ENCODE measurements at places on chromosomes 7 and 10. TPM values are rescaled to one million over a fixed set of nuclear protein-coding genes. Genes with fewer than 3 reads are reported as not detected.

Gene AGR2
- not detected for total RNA-seq

Gene MYOZ1
- not detected for total RNA-seq

Gene SEMA3C
- total RNA-seq: 0.18 TPM

Gene ST8SIA6
- total RNA-seq: 0.51 TPM

Gene ZNF804B
- not detected for total RNA-seq

Gene CFAP70
- total RNA-seq: 0.27 TPM

Gene CYP2W1
- total RNA-seq: not detected

Gene POM121
- total RNA-seq: 46.8 TPM

Gene CLDN3
- total RNA-seq: 0.95 TPM

Gene PON1
- total RNA-seq: not detected

Gene LIPK
- not detected for total RNA-seq

DNA sequence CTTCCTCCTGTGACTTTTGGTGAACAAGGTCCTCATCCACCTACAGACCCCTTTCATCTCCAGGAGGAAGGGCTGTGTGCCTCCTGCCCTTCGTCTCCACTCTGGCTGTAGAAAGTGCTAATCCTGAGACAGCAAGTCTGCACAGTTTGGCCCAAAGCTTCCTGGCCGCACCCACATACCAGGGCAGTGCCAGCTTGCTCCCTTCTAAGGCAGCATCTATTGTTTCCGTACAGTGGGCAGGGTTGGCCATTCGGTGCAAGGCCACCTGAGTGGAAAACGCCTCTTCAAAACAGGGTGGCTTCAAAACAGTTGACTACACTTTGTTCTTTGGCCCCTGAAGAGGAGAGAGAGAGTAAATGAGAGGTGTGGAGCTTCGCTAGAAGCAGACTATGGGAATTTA, 134.1 kb upstream of the KLF14 start:
- no peaks in the 10 kb centered on the region for H3K4me1 ChIP-seq
- H3K27ac ChIP-seq: no peak overlapping the region
- H3K4me3 ChIP-seq: no peak overlapping the region
- no peak for DNase-seq

DNA sequence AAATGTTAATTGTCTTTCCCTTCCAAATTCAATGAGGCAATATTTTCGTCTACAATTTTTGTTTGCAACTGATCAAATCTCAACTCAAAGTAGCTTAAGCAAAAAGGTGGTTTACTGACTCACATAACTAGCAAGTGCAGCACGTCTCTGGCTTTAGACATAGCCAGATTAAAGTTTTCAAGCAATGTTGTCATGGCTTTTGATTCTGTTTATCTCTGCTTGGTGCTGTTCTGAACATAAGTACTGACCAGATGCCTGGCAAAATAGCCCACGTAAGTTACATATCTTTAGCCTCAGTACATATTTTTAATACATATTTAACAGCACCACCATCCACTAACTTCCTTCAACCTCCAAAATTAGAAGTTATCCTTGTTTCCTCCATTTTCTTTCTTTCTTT, 877.9 kb downstream of the KCNMA1 start:
- no peak overlapping the region for H3K4me3 ChIP-seq
- no peak for DNase-seq
- H3K27ac ChIP-seq: no peak overlapping the region
- H3K27me3 ChIP-seq: no peaks in the 10 kb centered on the region
- H3K36me3 ChIP-seq: no peaks in the 10 kb centered on the region

DNA sequence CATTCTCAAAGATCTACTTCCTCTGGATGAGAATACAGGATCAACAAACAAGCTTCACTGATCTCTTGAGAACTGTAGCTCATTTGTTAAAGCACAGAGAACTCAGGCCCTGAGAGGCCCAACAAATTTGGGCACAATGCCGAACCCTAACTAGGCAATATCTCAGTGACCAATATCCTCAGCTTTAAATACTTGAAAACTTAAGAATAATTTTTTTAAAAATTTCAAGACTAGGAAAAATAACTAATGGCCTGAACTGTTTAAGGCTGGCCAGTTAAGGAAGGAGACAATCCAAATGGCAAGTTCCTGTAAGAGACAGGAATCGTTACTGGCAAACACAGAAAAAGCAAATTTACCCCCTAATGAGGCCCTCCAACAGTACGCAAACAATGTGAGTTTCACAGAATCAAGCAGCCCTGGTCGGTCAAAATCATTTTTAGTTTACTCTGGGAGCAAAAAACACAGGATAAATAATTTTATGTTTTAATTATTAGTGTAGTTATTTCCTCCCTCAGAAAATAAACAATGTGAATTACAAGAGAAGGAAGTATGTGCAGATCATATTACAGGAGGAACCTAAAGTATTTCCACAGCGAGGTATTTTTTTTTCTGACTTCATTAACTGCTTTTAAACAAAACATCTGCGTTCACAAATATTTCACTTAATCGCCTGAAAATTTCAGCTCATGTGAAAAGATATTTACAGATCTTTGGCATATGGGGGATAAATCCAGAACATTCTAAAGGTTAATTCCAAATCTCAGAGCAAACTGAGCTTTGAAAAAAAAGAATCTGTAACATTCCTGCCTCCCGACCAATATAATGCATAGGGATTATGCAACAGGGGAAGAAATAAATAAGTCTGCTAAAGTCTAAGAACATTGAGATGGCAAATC, 39.5 kb downstream of the NT5C2 start:
- peak overlapping the region; percentile 2 for H3K4me3 ChIP-seq
- H3K27me3 ChIP-seq: no peaks in the 10 kb centered on the region
- DNase-seq: peak; percentile 71
- H3K4me1 ChIP-seq: peaks cover 39% of the 10 kb centered on the region
- no peaks in the 10 kb centered on the region for H3K36me3 ChIP-seq

DNA sequence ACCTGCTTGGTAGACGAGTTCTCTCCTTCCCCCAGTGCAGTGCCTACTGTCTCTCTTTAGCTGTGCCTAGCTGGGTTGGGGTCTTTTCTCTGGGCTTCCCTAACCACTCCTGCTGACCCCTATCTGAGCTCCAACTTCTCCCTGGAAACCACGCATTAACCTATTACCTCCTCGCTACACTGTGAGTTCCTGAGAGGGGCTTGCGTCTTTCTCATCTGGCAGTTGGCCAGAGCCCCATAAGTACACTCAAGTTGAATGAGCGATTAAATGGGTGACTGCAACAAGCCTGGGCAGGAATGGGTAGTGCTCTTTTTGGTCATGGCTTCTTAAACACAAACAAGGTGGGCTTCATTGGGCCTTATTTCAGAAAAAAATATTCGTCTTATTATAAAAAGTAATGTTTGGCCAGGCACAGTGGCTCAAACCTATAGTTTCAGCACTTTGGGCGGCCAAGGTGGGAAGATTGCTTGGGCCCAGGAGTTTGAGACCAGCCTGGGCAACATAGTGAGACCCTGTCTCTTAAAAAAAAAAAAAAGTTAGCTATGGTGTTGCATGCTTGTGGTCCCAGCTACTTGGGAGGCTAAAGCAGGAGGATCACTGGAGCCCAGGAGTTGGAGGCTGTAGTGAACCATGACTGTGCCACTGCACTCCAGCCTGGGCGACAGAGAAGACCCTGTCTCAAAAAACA, 41.4 kb downstream of the SYPL1 start:
- no peak for DNase-seq
- H3K27ac ChIP-seq: peak overlapping the region; percentile 60
- H3K4me1 ChIP-seq: peaks cover 22% of the 10 kb centered on the region

DNA sequence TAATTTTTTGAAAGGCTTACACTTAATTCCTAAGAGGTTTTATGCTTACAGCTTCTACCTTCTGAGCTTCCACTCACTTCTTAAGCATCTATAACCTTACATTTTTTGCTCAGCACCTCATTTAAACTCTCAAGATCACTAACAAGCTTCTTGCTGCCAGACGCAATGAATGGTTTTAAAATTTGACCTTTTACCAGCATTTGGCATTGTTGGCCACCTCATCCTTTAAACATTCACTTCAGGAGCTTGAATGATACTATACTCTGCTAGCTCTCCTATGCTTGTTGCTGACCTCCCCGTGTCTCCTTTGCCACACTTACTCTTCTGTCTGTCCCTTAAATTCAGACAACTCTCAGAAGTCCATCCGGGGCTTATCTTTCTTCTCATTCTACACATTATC, 37.7 kb upstream of the ODAD2 start:
- H3K36me3 ChIP-seq: no peaks in the 10 kb centered on the region
- no peak overlapping the region for H3K4me3 ChIP-seq
- H3K4me1 ChIP-seq: no peaks in the 10 kb centered on the region

GRCh38 chr10:29130190-29130673, 158.6 kb upstream of the LYZL1 start:
- H3K4me1 ChIP-seq: peaks cover 16% of the 10 kb centered on the region
- H3K4me3 ChIP-seq: no peak overlapping the region
- DNase-seq: peak; percentile 31
- peaks cover 9% of the 10 kb centered on the region for H3K27me3 ChIP-seq
- no peaks in the 10 kb centered on the region for H3K36me3 ChIP-seq

GRCh38 chr10:1299041-1299726, 243.0 kb downstream of the WDR37 start:
- H3K4me1 ChIP-seq: no peaks in the 10 kb centered on the region
- H3K27ac ChIP-seq: no peak overlapping the region
- no peak for DNase-seq
- H3K27me3 ChIP-seq: no peaks in the 10 kb centered on the region
- no peak overlapping the region for H3K4me3 ChIP-seq

GRCh38 chr10:30431435-30431911, 2.5 kb upstream of the MAP3K8 start:
- no peak overlapping the region for H3K4me3 ChIP-seq
- no peaks in the 10 kb centered on the region for H3K27me3 ChIP-seq
- H3K4me1 ChIP-seq: peaks cover 10% of the 10 kb centered on the region
- no peak overlapping the region for H3K27ac ChIP-seq
- no peak for DNase-seq

- H3K4me1 ChIP-seq: no peaks in the 10 kb centered on the region
- no peaks in the 10 kb centered on the region for H3K36me3 ChIP-seq
- H3K27ac ChIP-seq: no peak overlapping the region
- H3K4me3 ChIP-seq: no peak overlapping the region
- no peak for DNase-seq
Measured at GRCh38 chr10:2410049-2410448, 657.3 kb upstream of the PFKP start.

DNA sequence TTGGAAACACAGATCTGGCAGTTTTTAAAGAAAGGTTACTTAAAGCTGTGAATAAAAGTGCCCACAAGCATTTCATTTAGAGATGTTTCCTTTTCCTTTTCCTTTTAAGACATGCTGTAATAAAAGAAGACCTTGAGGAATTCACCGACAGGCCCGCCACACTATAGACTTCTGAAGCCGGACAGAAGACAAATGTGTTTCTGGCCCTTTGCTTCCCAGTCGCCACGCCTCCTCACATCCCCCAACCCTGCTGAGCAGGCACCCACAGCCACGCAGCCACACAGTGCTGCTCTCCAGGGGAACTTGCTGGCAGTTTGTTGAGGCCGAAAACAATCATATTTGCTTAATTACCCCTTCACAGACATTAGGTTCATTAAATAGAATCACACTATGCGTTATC, 83.4 kb downstream of the SLC25A13 start:
- H3K4me3 ChIP-seq: no peak overlapping the region
- peak; percentile 75 for DNase-seq
- H3K36me3 ChIP-seq: no peaks in the 10 kb centered on the region

DNA sequence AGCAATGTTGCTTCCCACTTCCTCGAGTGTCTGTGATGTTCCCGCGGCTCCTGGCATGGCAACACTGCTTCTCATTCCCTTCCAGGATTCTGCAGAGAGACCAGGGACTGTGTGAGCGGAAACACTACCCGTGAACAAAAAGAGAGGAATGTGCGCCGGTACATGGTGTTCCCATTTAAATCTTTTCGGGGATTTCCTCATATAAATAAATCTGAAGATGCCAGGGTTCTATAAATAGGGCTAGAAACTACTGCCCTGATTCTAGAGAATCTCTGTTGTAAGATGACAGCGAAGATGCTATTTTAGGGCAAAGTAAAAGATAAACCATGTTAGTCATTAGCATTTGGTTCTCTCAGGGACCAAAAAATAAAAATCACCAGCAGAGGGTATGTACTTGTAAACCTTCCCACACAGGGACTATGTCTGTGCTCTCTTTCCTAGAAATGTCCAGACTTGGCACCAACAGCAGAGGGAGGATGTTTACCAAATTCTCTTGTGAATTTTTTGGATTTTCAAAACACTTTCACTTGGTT, 92.2 kb upstream of the DDC start:
- peak overlapping the region; percentile 5 for H3K27ac ChIP-seq
- H3K4me1 ChIP-seq: peaks cover 20% of the 10 kb centered on the region
- DNase-seq: peak; percentile 61
- H3K27me3 ChIP-seq: no peaks in the 10 kb centered on the region
- peaks cover 4% of the 10 kb centered on the region for H3K36me3 ChIP-seq

DNA sequence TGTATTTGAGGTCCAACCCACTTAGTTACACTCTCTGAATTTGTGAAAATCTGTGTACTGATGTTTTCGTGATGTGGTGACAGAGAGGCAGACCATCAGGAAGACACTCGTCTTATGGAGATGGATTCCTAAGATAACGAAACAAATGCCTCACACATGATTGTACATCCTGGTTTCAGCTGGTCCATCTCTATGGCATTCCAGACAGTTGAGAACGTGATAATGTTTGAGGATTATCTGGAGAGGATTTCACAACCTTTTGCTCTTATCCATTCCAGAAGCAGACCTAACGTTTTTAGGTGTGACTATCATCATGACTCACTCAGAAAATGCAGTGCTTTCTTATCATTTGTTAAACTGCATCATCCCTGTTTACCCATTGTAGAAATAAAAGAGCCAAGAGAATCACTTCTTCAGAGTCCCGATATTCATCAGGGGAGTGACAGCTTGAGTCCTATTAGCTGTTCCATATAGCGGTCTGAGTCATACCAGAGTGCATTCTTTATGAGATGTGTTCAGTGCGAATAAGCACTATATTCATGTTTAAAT, 74.5 kb downstream of the BMPER start:
- H3K27me3 ChIP-seq: no peaks in the 10 kb centered on the region
- DNase-seq: no peak
- no peaks in the 10 kb centered on the region for H3K36me3 ChIP-seq
- H3K27ac ChIP-seq: no peak overlapping the region
- H3K4me3 ChIP-seq: no peak overlapping the region

- peaks cover 11% of the 10 kb centered on the region for H3K4me1 ChIP-seq
- no peaks in the 10 kb centered on the region for H3K27me3 ChIP-seq
- no peak overlapping the region for H3K27ac ChIP-seq
- H3K4me3 ChIP-seq: no peak overlapping the region
- H3K36me3 ChIP-seq: no peaks in the 10 kb centered on the region
Measured at GRCh38 chr10:69901022-69901421, 99.3 kb downstream of the COL13A1 start.

- no peaks in the 10 kb centered on the region for H3K4me1 ChIP-seq
- no peaks in the 10 kb centered on the region for H3K36me3 ChIP-seq
- H3K27me3 ChIP-seq: no peaks in the 10 kb centered on the region
- no peak overlapping the region for H3K4me3 ChIP-seq
- no peak overlapping the region for H3K27ac ChIP-seq
Measured at GRCh38 chr10:61404751-61405150, 48.4 kb downstream of the TMEM26 start.

- H3K27ac ChIP-seq: no peak overlapping the region
- H3K36me3 ChIP-seq: no peaks in the 10 kb centered on the region
- H3K27me3 ChIP-seq: no peaks in the 10 kb centered on the region
- H3K4me1 ChIP-seq: no peaks in the 10 kb centered on the region
- DNase-seq: no peak
- H3K4me3 ChIP-seq: no peak overlapping the region
Measured at GRCh38 chr7:10483671-10484070, 490.0 kb upstream of the PHF14 start.

All from endothelial cell of umbilical vein (primary cell).